ENCODE measurements at places on chromosomes 1 and 21.

- no peak for DNase-seq
Observed at GRCh38 chr21:21734088-21734487, 735.9 kb downstream of the NCAM2 start.

- no peak for DNase-seq
Observed at GRCh38 chr1:66431999-66432398, 102.0 kb upstream of the SGIP1 start.

DNA sequence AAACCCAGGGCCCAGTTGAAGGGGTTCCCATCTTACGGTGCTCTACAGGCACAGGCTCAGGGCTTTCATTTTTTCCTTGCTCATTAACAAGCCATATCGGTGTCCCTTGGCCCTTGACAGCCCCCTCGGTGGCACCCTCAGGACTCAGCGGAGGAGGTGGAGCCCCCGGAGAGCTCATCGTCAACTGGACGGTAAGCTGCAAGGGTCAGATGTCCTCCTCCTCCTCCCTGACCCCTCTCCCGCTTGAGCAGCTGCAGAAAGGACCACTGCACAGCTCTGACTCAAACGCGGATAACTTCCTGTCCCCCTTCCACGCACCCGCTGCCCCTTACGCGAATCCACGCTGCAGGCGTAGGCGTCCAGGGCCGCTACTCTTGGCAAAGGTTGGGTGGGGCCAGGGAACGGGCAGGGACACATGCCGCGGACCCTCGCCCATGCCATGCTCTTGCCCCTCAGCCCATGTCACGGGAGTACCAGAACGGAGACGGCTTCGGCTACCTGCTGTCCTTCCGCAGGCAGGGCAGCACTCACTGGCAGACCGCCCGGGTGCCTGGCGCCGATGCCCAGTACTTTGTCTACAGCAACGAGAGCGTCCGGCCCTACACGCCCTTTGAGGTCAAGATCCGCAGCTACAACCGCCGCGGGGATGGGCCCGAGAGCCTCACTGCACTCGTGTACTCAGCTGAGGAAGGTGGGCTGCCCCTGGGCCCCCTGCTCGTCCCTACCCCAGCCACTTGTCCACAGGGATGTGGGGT, 14.7 kb downstream of the TMEM81 start:
- DNase-seq, result no peak

- no peak for DNase-seq
Observed at GRCh38 chr1:206521694-206522402, 14.5 kb downstream of the RASSF5 start.

DNA sequence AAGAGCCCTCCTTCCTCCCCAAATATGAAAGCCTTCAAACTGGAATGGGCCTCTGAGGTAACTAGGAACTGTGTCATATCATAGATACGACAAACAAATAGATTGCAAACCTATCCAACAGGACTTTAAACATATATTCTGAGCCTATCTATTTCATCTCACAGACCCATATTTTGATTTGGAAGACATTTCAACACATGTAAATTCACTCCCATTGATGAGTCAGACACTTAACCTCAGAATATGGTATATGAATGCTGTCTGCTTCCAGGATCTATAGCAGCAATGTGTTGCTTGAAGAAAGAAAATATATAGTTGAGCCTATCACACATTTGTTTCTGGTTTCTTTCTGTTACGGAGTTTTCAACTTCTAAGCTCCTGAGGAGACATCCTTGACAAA, 221.9 kb upstream of the SAMSN1 start:
- no peak for DNase-seq
